ENCODE measurements at places on chromosomes 11 and 22.
A peak's percentile ranks its signal among the peaks of the same experiment; 100 is the strongest.

GRCh38 chr11:73596547-73596946 lies 1.4 kb downstream of the FAM168A start:
- no peak for DNase-seq

DNA sequence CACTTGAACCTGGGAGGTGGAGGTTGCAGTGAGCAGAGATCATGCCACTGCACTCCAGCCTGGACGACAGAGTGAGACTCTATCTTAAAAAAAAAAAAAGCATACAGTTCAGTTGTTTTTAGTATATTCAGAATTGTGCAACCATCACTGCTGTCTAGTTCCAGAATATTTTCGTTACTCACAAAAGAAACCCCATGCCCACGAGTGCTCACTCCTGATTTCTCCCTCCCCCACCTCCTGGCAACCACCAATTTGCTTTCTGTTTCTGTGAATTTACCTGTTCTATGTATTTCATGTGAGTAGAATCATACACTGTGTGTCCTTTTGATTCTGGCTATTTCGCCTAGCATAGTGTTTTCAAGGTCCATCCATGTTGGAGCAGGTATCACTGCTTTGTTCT lies 24.8 kb downstream of the PTPRJ start:
- no peak for DNase-seq

- DNase-seq: no peak
These were observed 12.3 kb upstream of the SHANK3 start for GRCh38 chr22:50660306-50660705.

DNA sequence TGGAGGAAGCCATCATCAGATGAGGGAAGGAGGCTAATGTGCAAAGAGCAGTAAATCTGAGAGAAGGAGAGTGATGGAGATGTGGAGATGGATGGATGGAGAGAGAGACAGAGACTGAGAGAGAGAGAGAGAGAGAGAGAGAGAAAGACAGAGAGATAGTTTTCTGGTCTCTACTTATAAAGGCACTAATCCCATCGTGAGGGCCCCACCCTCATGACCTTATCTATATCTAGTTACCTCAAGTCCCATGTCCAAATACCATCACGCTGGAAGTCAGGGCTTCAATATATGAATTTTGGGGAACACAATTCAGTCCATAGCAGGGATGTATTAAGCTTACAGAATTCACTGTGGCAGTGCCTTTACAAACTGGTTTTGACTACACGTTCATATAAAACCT lies 21.2 kb upstream of the ELF5 start:
- DNase-seq: no peak

- no peak for DNase-seq
These were observed 37.1 kb downstream of the NECTIN1 start for GRCh38 chr11:119691701-119692539.

- DNase-seq: no peak
These were observed 32.3 kb downstream of the MTMR2 start for GRCh38 chr11:95891423-95892170.

- DNase-seq: peak; percentile 49
These were observed 23.7 kb downstream of the PDHX start for GRCh38 chr11:34940026-34940677.

- DNase-seq: no peak
These were observed 459.6 kb downstream of the TBC1D22A start for GRCh38 chr22:47221840-47222615.

DNA sequence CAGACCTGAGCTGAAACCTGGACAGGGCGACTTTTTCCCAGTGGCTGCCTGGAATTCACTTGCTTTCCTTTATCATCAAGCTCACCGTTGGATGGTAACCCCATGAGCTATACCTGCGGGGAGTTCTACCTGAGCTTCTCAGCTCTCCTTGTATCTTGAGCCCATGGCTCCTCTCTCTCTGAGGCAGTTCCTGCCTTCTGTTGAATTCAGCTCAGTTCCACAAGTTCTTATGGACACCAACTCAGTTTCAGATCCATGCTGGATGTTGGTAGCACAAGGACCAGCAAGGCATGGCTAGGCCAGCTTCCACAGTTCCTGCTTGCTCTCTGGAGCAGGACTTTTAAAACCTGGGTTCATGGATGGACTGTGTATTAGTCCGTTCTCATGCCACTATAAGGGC lies 58.3 kb upstream of the AMPD3 start:
- DNase-seq: no peak

- DNase-seq: peak; percentile 58
These were observed 22.9 kb downstream of the MMP13 start for GRCh38 chr11:102932678-102933077.

- no peak for DNase-seq
These were observed 2.7 kb upstream of the OR2D2 start for GRCh38 chr11:6895010-6895409.

- DNase-seq: no peak
These were observed 393.2 kb downstream of the SHANK2 start for GRCh38 chr11:70859180-70859579.

GRCh38 chr11:121417055-121417551 lies 35.0 kb upstream of the SORL1 start:
- peak; percentile 94 for DNase-seq

- no peak for DNase-seq
These were observed 39.7 kb downstream of the ZC3H7B start for GRCh38 chr22:41341012-41341411.

GRCh38 chr11:17978553-17979287 lies 34.1 kb downstream of the SERGEF start:
- DNase-seq: peak; percentile 30

DNA sequence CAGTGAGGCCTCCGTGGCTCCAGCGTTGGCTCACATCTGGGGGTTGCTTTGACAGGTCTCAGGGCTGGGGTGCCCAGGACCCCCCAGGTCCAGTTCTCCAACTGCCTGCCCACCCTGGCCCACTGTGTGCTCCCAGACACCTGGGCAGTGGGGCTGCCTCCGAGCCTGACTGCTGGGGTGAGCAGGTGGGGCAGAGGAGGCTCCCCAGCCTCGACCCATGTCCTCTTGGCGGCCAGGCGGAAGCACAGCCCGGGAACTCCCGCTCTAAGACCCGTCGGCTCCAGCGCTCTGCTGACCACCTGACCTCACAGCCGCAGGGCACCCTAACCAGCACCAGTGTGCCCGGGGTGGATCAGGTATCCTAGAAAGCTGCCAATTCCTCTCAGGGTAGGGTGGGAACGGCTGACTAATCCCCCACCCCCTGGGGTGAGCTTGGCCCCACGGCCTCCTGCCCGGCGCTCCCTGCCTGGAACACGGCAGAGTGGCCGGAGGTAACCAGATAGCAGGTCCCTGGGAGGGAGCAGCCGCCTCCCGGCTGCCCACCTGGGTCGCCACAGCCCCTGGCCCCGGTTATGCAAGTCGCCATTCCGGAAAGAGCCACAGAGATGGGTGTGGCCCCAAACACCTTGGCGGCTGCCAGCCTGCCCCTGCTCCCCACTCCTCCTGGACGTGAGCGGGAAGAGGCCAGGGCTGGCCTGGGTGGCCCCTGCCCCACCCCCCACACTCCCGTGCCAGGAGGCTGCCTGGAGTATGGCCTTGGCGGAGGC lies 19.2 kb upstream of the MUC5B start:
- DNase-seq: no peak

- no peak for DNase-seq
These were observed 295.3 kb upstream of the SYN3 start for GRCh38 chr22:33353502-33353901.

DNA sequence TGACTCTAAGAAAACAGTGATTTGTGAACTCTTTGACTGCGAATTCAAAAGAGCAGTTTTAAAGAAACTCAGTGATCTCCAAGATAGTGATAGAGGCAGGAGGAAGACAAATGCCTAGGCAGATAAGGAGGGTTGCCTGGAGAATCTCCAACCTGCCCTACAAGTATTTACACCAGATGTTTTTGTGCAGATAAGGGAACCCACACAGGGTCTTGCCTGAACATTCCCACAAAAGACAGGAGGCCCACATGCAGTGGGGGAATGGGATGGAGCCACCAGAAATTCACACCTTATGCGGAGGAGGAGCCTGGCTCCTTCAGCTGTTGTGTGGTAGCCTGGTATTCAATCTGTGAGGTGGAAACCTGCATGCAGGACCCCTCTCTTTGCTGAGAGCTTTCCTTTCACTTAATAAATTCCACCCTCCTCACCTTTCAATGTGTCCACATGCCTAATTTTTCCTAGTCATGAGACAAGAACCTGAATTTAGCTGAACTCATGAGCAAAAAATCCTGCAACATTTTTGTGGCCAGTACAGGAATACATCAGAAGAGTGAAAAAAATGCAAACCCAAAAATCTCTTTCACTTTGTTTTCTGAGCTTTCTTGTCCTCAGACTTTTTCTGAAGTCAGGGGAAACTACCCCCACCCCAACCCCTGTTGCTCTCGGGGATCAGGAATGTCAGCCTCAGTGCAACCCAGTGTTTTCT lies 8.1 kb upstream of the GLYAT start:
- DNase-seq: no peak

DNA sequence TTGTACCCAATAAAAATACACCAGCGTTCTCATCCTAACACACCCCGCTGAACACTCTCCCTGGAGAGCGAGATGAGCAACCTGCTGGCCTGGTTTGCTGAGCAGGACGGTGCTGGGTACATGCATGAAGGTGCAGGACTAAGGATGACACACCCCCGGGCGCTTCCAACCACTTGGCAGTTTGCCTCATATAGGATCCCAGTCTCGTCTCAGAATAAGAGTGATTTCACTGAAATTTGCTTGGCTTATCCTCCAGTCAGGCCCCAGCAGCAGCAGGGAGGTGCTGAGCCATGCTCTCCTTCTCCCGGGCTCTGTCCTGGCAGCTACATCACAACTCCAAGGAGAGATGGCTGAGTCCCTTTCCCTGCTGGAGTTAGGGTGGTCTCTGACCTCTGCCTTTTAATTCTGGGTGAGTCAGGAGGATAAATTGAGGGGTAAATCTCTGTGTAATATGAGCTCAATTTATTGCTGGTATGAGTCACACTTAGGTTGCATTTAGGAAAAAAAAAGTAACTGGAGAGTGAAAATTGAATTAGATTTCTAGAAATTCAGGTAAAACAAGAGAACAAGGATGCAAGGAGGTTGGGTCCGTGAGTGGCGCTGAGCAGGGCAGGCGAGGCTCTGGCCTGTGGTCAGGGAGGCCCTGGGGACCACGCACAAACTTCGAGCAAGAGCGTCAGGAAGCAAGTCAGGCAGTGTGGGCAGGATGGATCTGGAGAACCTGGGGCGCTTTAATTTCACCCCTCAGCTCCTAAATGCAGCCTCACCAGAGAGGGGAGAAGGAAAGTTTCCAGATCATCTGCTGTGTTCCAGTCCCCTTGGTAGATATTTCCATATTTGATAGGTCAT lies 974.0 kb downstream of the TBC1D22A start:
- DNase-seq: no peak

DNA sequence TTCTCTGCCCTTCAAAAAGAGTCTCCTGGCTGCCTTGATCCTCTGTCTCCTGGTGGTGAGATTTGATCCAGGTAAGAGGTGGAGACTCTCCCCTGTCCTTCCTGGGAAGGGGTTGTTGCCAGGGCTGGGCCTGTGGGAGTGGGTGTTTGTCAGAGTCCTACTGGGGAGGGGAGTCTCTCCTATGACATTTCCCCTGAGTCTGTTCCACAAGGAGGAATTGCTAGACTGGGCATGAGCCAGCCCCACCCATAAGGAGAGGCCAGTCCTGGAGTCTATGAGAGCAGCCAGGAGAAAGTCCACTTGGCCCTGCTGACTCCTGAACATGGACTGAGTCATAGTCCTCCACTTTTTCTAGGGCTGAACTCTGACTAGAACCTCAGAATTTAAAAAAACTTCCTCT lies 7.4 kb downstream of the PEX26 start:
- no peak for DNase-seq

DNA sequence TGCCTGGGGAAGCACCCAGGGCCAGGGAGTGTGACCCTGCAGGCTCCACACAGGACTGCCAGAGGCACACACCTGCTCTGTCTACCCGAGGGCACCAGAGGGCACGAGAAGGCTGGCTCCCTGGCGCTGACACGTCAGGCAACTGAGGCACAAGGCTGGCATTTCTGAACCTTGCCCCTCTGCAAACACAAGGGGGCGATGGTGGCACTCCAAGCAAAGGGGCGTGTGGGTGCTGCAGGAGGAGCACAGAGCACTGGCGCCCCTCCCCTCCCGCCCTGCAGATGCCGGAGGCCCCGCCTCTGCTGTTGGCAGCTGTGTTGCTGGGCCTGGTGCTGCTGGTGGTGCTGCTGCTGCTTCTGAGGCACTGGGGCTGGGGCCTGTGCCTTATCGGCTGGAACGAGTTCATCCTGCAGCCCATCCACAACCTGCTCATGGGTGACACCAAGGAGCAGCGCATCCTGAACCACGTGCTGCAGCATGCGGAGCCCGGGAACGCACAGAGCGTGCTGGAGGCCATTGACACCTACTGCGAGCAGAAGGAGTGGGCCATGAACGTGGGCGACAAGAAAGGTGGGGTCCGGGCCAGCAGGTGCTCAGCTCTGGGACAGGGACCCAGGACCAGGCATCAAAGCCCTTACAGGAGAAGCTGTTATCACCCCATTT lies 20.8 kb upstream of the TXNRD2 start:
- DNase-seq: peak; percentile 68

DNA sequence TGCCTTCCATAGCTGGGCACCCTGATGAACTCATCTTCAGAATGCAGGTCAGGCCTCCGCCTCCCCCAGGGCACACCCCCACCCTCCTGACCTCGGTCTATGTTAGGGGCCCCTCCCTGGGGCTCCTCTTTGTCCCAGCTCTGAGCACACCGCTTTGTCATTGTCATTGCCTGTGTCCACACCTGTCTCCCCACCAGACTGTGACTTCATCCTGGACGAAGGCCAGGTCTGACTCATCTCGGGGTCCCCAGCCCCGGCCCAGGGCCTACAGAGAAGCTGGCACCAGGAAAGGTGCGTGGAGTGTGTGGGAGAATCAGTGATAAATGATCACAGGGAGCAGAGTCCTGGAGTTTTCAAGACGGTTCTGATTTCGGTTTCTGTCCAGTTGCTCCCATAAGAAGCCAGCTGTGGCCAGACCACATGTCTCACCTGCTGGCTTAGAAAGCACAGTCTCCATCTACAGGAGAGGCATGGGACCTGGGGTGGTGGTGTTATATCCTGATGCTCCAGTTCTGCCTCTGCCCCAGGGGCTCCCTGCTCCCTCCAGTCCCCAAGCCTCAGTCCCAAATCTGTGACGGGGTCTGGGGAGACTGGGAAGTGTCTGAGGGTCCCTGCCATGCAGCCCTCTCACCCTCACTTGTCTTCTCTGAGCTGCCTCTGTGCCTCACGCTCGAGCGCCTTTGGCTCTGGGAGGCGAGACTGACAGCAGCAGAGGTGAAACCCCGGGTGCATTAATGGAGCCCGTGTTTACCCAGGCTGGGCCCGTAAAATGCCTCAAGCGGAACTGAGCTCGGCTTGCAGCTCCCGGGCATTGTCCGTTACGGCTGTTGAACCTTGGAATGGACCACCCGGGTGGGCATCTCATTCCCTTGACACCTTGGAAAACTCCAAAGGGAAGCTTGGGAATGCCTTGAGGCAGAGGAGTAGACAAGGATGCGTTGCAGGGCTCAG lies 85.5 kb upstream of the WNT11 start:
- no peak for DNase-seq

DNA sequence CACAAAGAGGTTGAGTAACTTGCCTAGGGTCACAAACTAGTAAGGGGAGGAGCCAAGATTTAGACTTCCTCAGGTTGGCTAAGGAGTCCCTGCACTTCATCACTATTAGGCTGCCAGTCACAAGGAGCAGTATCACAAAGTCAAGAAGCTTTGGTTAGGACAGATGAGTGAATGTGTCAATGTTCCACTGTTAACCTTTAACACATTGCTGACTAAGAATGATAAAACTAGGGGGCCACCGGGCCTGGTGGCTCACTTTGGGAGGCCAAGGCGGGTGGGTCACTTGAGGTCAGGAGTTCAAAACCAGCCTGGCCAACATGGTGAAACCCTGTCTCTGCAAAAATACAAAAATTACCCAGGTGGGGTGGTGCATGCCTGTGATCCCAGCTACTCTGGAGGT lies 32.0 kb downstream of the TMEM123 start:
- no peak for DNase-seq
